Activated CD4-positive, alpha-beta T cell treated with anti-CD3 and anti-CD28 coated beads, Interleukin-2, amount 10 ng/mL, durations not matched to agents 24 days and 14 days (primary cell): ENCODE measurements at places on chromosomes 1 and 21.

- peaks cover 52% of the 10 kb centered on the region for H3K4me1 ChIP-seq
- no peak overlapping the region for H3K27ac ChIP-seq
- H3K27me3 ChIP-seq, result no peaks in the 10 kb centered on the region
- H3K4me3 ChIP-seq, result no peak overlapping the region
- H3K36me3 ChIP-seq, result peaks cover 7% of the 10 kb centered on the region
Observed at GRCh38 chr1:149934356-149934755, 2.3 kb downstream of the MTMR11 start.

GRCh38 chr1:154877370-154877974 lies 7.4 kb upstream of the KCNN3 start:
- H3K36me3 ChIP-seq, result no peaks in the 10 kb centered on the region
- H3K27me3 ChIP-seq, result peaks cover 2% of the 10 kb centered on the region
- no peak overlapping the region for H3K4me3 ChIP-seq
- no peak for DNase-seq
- H3K4me1 ChIP-seq, result peaks cover 9% of the 10 kb centered on the region
- H3K27ac ChIP-seq, result no peak overlapping the region

DNA sequence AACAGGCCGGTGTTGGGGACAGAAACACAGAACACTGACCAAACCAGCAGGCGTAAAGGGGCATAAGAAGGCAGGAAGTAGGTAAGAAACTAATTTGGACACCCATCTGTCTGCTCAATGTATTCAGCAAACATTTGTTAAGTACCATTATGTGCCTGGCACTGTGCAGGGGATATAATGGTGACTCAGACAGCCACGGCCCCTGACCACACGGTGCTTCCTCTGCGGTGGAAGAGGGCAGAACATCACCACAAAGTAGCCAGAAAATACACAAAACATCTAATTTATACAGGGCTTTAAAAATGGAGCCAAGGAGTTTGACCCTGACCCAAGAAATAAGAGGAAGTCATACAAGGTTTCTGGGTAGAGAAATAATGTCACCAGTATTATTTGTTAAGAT lies 12.9 kb downstream of the DNAJC11 start:
- H3K27me3 ChIP-seq, result no peaks in the 10 kb centered on the region
- H3K36me3 ChIP-seq, result no peaks in the 10 kb centered on the region
- DNase-seq, result no peak

DNA sequence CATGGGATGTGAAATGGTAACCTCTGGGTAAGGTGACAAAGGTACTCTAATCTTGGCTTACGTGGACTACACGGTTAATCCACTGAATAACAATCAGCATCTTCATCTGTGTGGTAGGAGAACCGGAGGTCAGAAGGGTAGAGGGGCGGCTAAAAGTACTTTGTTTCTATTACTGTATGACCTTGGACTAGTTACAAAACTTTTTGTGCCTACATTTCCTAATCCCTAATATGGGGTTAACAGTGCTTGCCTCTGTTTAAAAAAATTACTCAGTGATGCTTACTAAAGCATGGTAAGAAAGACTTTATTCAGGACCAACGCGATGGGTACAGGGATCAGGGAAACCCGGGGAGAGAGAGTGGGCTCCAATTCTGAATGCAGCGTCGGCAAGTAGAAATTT lies 1.7 kb upstream of the MRPS6 start:
- peaks cover 26% of the 10 kb centered on the region for H3K4me1 ChIP-seq
- H3K27me3 ChIP-seq, result no peaks in the 10 kb centered on the region
- H3K4me3 ChIP-seq, result peak overlapping the region; percentile 80
- H3K36me3 ChIP-seq, result peaks cover 26% of the 10 kb centered on the region
- H3K27ac ChIP-seq, result peak overlapping the region; percentile 86

- peaks cover 3% of the 10 kb centered on the region for H3K4me1 ChIP-seq
- no peaks in the 10 kb centered on the region for H3K36me3 ChIP-seq
- H3K4me3 ChIP-seq, result no peak overlapping the region
- no peak overlapping the region for H3K27ac ChIP-seq
- DNase-seq, result no peak
- peaks cover 2% of the 10 kb centered on the region for H3K27me3 ChIP-seq
Observed at GRCh38 chr1:65289449-65289848, 19.9 kb upstream of the DNAJC6 start.

DNA sequence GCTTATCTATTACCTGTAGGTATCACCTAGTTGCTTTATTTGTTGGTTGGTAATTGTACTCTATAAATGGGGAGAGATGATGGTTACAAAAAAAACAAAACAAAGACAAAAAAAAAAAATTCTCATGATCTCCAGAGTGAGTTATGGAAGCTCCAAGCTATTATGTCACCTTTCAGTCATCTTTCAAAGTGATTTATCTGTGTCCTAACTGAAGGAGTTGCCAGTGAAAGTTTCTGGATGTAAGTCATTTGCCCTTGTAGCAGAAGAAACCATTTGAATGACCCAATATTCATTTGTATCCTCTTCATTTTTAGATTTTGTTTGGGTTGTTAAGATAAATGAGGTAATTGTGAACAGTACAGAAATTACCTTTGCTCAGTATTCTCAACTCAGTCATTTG lies 3.6 kb downstream of the SLC35F3 start:
- H3K27me3 ChIP-seq, result peaks cover 33% of the 10 kb centered on the region
- no peak overlapping the region for H3K4me3 ChIP-seq
- peaks cover 2% of the 10 kb centered on the region for H3K36me3 ChIP-seq
- no peak for DNase-seq

- H3K36me3 ChIP-seq, result peaks cover 7% of the 10 kb centered on the region
- DNase-seq, result peak; percentile 91
- H3K4me1 ChIP-seq, result peaks cover 17% of the 10 kb centered on the region
- no peak overlapping the region for H3K4me3 ChIP-seq
- no peaks in the 10 kb centered on the region for H3K27me3 ChIP-seq
Observed at GRCh38 chr1:109277434-109278204, 5.3 kb downstream of the PSRC1 start.
